ENCODE measurements at places on chromosomes 16 and 17. TPM values are rescaled to one million over a fixed set of nuclear protein-coding genes. Genes with fewer than 3 reads are reported as not detected.

DNA sequence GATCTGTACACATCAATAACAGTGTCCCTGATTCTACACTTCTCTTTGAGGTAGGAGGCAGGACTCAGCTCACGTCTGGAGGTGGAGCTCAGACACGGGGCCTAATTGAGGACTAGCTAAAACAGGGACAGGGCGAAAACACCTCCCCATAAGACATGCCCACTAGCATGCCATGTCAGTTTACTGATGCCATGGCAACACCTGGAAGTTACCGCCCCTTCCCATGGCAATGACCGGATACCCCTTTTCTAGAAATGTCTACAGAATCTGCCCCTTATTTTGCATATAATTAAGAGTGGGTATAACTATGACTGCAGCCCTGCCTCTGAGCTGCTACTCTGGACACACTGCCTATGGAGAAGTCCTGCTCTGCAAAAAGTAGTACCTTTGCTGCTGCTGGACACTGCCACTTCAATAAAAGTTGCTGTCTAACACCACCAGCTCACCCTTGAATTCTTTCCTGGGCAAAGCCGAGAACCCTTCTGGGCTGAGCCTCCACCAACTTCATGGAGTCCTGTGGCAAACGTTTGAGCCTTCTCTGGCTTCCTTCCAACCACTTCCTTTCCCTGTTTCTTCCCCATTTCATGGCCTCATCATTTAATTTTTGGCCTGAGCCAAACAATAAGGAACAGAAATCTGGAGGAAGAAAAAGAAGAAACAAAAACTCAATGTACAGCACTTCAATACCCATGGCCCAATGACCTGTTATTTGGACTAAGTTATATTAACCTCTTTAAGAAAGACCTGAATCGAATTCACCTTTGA, 21.0 kb downstream of the PHB1 start:
- no peak overlapping the region for H3K4me3 ChIP-seq
- peaks cover 12% of the 10 kb centered on the region for H3K4me1 ChIP-seq
- no peaks in the 10 kb centered on the region for H3K27me3 ChIP-seq

DNA sequence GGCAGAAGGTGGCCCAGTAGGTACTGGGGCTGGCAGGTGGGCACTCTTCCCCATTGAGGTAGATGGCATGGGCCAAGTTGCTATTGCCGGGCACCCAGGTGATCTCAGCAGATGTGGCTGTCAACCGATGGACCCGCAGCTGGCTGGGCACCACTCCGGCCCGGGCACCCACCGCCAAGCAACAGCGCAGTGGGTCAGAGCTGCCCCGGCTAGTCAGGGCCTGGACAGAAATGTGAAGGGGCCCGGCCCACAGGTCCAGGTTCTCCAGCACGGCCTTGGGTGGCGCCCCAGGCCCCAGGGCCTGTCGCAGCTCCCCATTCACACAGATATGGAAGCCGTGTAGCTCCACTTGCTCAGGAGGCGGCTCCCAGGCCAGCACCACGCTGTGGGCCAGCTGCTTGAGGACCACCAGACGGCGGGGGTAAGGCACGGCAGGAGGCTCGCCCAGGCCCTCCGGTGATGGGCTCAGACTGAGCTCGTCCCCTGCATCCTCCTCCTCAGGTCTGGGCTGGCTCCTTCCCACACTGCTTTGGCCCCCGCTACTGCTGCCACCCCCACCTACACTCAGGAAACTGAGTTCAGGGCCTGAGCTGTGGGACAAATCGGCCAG, 16.5 kb downstream of the TSPOAP1 start:
- H3K4me3 ChIP-seq: no peak overlapping the region
- H3K27ac ChIP-seq: no peak overlapping the region
- no peaks in the 10 kb centered on the region for H3K36me3 ChIP-seq

- no peak for DNase-seq
- H3K4me1 ChIP-seq: peaks cover 85% of the 10 kb centered on the region
- no peaks in the 10 kb centered on the region for H3K36me3 ChIP-seq
- no peaks in the 10 kb centered on the region for H3K27me3 ChIP-seq
Measured at GRCh38 chr16:27321013-27321915, 7.5 kb downstream of the IL4R start.

FOXF1 gene
- polyA plus RNA-seq: not detected

CIAPIN1 gene
- polyA plus RNA-seq: 84.2 TPM

DNA sequence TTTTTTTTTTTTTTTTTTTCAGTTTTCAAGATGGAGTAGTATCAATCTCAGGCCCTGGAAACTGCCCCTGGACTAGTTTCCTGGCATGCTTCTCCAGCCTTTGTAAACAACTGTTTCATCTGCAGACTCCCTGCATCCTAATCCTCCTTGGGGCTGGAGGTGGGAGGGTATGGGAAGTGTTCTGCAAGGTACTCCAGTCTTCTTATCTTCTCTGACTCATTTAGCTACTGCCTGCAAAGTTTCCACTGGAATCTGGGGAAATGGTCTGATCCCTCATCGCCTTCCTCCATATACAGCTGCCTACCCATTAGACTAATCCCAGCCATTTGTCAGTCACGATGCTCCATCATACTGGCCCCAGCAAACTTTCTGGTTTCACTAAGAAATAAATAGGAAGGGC, 21.5 kb downstream of the COPZ2 start:
- peaks cover 8% of the 10 kb centered on the region for H3K27me3 ChIP-seq
- H3K4me3 ChIP-seq: no peak overlapping the region
- H3K36me3 ChIP-seq: no peaks in the 10 kb centered on the region
- H3K27ac ChIP-seq: no peak overlapping the region

ST6GALNAC1 gene
- polyA plus RNA-seq: 0.84 TPM

DNA sequence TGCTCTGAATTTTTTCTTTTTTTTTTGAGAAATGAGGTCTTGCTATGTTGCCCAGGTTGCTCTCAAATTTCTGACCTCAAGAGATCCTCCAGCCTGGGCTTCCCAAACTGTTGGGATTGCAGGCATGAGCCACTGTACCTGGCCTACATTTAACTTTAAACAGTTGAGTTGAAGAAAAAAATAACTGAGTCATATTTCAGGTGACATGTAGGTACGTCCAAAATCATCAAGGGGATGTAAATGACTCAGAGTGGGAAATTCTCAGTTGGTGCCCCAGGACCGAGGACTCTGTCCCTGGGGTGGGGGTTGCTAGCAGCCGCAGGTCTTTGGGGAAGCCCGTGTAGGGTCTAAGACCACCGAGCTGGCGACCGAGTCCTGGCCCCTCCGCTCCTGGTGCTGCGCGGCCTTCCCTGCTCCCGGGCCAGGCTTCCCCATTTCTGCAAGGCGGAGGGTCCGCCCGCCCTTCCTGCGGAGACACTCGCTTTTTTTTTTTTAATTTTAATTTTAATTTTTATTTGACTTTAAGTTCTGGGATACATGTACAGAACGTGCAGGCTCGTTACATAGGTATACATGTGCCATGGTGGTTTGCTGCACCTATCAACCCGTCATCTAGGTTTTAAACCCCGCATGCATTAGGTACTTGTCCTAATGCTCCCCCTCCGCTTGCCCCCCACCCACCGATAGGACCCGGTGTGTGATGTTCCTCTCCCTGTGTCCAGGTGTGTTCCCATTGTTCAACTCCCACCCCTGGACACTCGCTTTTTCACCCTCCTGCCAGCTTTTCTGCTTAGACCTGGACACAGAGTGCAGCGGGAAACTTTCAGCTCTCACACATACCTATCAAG, 12.7 kb upstream of the N4BP1 start:
- no peaks in the 10 kb centered on the region for H3K36me3 ChIP-seq
- peak overlapping the region; percentile 30 for H3K4me3 ChIP-seq
- peak overlapping the region; percentile 67 for H3K27ac ChIP-seq
- no peak for DNase-seq
- H3K27me3 ChIP-seq: no peaks in the 10 kb centered on the region
- peaks cover 5% of the 10 kb centered on the region for H3K4me1 ChIP-seq
